ENCODE measurements at places on chromosomes 2 and 18.

DNA sequence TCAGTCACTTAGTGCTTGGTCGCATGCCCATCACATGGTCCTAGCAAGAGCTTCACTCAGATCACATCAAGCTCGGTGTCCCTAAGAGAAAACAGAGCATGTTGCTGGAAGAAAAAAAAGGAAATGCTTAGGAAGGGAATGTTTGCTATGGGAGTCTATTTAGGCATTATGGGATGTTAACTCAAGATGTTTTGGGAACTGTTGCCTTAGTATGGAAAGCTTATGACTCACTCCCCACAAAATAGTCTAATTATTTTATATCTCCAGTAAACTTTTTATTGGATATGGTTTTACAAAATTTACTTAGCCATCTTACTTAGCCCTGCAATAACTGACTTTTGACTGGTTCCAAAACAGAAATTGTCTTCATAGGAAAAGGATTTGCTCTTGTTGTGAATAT, 439.5 kb upstream of the ZEB2 start:
- no peak for DNase-seq

DNA sequence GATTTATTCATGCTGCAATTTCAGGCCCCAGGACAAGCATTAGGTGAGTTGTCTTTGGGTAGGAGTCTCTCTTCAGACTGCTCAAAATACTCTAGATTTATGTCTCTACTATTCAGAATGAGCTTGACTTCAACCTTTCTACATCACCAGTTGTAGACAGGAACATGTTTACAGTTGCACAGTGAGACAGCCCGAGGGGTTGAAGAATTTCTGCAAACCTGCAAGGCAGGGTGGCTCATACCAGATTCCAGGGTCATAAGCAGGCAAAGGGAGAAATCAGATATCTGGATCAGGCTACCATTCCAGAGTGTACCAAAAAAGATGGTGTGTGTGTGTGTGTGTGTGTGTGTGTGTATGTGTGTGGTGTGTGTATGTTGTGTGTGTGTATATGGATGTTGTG, 112.4 kb downstream of the SPP2 start:
- no peak for DNase-seq

- no peak for DNase-seq
These were observed 1.5 kb downstream of the EPAS1 start for GRCh38 chr2:46298522-46299353.

- no peak for DNase-seq
These were observed 705.1 kb upstream of the GCFC2 start for GRCh38 chr2:76415821-76416220.

- no peak for DNase-seq
These were observed 157.1 kb downstream of the MC4R start for GRCh38 chr18:60215432-60215831.

DNA sequence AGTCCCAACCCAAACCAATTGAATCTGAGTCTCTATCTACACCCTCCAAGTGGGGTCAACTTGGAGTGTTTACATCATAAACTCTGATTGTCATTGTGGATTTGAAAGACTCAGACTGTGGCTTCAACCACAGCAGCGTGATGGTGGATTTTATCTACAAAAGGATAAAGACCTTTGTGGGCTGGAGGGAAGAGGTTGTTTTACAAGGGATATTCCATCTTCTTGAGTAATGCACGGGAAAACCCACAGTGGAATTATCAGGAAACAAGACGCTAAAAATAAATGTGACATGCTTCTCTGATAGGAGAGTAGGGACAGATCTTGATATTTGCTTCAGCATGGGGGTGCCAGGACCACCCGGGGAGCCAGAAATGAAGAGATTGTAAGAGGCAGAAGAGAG, 93.5 kb downstream of the LPIN1 start:
- DNase-seq = no peak

DNA sequence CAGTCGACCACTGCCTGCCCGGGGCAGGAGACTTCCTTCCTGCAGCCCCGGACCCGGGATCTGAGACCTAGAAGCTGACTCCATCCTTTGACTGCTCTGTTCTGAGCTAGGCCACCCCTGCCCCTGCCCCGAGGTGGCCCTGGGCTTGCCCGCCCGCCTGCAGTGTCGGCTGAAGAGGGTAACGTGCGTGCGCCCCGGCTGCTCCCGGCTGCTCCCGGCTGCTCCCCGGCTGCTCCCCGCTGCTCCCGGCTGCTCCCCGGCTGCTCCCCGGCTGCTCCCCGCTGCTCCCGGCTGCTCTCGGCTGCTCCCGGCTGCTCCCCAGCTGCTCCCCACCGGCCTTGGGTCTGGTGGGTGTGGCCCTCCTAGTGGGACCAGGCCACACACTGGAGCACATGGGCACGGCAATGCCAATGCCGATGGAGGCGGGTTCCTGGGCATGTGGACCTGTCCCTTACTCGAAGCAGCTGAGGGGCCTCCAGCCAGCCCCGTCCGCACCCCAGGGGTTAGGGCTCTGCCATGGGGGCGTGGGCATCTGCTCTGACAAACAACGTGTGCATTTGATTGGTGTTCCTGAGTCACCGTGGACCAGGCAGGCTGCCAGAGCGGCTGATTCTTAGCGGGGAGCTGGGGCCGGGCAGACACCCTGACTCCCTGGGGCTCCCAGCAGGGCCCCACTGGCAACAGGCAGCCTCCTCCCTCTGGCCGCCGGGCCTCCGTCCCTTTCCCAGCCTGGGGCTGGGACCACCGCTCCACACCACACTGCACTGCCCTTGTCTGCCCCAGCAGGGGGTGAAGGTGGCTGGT, 2.0 kb upstream of the GAL3ST2 start:
- no peak for DNase-seq

GRCh38 chr2:143903172-143903856, 616.6 kb downstream of the ZEB2 start:
- DNase-seq = no peak

GRCh38 chr2:88874063-88874657, 182.7 kb downstream of the RPIA start:
- peak; percentile 14 for DNase-seq

GRCh38 chr2:14901737-14902136, 269.2 kb downstream of the LRATD1 start:
- no peak for DNase-seq

DNA sequence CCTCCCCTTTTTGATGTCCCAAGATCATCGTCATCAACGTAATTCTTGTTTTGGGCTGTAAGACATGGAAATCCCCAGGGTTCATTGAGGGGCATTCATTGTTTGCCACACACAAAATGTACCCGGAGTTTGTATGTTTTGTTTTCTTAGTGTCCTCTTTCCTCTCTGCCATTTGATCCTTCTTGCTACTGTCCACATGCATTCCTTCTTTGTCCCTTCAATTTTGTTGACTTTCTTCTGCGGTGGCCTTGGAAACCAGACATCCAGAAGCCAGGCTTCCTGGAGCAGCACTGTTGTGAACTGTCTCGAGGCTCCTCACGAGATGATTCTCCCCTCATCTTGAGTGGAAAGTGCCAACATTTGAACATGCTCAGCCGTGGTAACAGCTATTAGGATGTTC, 24.8 kb downstream of the IGFBP2 start:
- no peak for DNase-seq

- no peak for DNase-seq
These were observed 104.3 kb downstream of the COLEC12 start for GRCh38 chr18:396251-396555.

DNA sequence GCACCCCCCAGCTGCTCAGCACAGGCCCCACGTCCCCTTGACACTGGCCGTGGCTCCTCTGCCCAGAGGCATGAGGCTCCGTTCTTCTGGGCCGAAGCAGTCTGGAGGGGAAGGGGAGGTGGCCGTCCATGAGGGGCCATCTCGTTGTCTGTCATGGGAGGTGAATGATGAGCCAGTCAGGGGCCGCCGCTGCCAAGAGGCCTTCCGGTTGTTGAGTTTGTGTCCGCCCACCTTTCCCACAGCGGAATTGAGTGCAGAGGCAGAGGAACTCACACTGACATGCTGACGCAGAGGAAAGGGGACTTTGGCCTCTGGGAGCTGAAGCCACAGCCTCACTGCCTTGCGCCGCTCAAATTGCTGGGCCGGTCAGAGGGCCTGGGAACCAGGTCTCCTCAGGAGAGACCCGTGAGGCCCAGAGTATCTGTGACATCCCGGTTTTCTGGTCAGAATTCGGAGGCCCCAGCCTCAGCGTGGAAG, 268.4 kb downstream of the ATAD2B start:
- DNase-seq = no peak

DNA sequence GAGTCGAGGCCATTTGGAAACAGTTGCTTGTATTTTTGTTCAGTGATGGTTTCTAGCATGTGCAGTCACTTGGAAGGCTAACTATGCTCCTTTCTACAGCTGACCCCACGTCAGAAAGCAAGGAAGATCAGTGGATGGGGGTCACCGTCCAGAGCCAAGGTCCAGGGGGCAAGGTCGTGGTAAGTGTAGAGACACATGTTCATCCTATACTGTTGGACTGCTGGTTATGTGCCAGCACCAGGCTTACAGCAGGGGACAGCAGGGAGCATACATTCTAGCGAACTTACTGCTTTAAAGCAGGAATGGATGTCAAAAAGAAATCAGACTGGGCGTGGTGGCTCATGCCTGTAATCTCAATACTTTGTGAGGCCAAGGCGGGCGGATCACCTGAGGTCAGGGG, 40.0 kb downstream of the ITGA6 start:
- no peak for DNase-seq

- DNase-seq = no peak
These were observed 100.0 kb downstream of the COLEC12 start for GRCh38 chr18:400456-400855.

DNA sequence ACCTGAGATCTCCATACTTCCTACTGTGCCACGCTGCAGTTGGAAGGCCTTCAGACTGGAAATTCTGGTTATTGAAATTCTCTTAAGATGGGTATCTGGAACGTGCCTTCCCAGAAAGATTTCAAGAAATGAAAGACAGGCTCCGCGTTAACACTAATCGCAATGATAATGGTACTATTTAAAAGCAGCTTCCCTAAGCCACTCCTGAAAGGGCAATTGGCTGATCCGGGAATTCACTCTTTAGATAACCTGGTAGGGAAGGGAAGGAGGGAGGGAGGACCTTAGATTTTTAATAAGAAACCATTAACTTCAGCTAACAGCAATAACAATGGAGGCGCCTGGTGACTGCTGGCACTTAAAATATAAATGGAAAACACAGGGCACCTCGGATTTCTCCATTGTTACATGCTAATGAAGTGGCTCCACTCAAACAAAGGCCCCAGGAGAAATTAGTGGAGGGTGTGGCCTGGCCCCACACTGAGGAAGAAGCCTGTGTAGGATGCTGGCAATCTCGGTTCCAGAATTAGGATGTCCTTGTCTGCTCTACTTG, 22.5 kb upstream of the MTA3 start:
- DNase-seq = no peak

- no peak for DNase-seq
These were observed 101.3 kb upstream of the SOX11 start for GRCh38 chr2:5590886-5591285.

GRCh38 chr2:144452989-144453336, 67.0 kb downstream of the ZEB2 start:
- DNase-seq = no peak

DNA sequence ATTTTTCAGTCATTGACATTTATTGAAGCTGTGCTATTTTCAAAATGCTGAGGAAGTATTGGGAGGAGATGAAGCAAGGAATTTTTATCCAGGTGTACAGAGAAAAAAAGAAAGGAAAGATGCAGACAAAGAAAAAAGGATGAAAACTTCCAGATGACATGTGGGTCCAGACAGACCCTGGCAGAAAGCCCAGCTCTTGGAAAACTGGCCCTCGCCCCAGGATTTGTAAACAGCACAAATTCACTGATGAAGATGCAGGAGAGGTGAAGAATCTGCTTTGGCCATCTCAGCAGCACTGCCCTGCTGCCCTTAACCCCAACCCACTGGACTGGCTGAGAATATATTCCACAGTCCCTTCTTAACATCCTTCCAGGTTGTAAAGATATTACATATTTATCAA, 12.5 kb downstream of the TACR1 start:
- DNase-seq = no peak

DNA sequence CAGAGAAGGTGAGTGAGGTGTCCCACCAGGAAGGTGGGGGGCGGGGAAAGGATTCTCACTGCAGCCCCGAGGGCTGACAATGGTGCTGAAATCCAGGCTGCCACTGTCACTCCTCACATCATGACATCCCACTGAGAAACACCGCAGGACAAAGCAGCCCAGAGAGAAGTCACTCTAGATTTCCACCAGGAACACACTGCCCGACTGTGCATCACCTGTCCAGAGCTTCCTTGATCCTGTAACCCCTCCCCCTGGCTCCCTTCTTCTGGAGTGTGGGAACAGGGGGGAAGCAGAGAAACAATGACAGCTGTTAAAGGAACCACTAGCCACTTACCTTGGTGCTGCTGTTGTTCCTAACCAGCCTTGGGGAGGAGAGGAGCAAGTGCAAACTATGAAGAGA, 69.9 kb downstream of the MRO start:
- DNase-seq = no peak

GRCh38 chr2:156338578-156338977, 6.1 kb upstream of the NR4A2 start:
- DNase-seq = no peak

DNA sequence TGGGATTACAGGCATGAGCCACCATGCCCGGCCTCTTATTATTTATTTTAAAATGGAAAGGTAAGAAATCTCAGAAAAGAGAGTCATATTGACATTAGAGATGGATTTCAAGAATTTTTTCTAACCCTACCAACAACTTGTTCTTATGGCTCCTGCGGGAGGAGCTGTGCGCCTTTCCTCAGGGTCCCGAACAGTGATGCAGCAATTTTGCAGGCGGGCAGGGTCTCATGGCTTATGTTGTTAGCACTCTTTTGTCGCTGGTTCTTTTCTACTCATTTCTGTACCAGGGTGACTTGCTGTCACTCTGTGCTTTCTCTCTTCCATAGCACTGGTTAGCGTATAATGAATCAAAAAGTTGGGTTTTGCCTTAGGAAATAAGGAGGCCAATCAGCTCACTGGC, 148.8 kb upstream of the DLGAP1 start:
- no peak for DNase-seq

- DNase-seq = no peak
These were observed 58.0 kb downstream of the FHOD3 start for GRCh38 chr18:36355511-36355910.

DNA sequence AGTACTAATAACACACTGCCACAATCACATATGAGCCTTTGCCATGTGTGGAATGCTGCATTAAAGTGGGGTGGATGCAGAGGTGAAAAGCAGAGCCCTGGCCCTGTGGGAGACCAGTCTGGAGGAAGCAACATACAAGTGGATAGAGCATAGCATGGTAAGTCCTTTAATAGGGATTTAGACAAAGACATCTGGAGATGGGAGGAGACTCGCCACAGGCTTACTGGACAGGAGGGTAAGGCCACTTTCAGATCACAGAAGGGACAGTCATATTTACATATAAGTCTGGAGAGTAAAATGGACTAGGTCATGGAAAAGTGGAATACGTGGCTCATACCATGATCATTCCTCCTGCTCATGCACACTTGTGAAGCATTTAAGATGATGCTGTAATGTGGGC, 84.3 kb downstream of the PPP1R1C start:
- DNase-seq = no peak

All from stimulated activated CD4-positive, alpha-beta T cell treated with anti-CD3 and anti-CD28 coated beads, Interleukin-1b, Interleukin-23, amount 100 ng/mL, for 24 hours (primary cell).